ENCODE measurements at places on chromosomes 7 and 10.

DNA sequence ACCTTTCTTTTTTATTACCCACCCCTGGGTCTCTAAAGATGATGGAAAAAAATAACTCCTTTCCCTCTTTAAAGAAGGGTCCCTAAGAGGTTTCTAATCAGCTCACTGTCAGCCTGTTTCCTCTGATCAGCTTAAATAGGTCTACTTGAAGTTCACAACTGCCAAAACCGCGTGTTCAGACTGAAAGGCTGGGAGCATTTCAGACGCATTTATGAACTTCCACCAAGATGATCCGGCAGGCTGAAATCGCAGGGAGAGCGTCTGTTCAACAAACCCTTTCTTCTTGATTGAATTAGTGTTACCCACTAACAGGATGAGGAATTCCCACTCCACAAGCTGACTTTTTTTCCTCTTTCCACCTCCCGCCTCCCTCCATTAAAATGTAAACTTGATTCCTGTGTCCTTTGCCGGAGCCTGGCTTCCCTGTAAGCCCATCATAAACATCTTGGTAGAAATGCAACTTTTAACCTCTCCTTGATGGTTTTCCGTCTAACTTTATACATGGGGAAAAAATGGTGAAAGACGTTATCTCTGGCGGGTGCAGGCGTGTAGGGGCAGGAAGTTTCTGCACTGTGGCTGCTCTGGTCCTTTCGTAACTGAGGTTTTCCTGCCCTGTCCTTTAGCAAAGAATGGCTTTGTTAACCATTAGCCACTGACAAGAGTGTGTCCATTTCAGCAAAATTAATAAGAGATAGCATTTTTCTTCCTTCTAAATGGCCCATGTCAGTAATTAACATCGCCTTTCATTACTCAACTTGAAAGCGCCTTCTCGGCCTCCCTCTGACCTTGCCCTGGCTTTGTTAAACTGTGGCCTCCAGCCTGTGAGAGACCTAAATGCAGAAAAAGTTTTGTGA is 130.7 kb downstream of the BAMBI start:
- DNase-seq, result no peak

DNA sequence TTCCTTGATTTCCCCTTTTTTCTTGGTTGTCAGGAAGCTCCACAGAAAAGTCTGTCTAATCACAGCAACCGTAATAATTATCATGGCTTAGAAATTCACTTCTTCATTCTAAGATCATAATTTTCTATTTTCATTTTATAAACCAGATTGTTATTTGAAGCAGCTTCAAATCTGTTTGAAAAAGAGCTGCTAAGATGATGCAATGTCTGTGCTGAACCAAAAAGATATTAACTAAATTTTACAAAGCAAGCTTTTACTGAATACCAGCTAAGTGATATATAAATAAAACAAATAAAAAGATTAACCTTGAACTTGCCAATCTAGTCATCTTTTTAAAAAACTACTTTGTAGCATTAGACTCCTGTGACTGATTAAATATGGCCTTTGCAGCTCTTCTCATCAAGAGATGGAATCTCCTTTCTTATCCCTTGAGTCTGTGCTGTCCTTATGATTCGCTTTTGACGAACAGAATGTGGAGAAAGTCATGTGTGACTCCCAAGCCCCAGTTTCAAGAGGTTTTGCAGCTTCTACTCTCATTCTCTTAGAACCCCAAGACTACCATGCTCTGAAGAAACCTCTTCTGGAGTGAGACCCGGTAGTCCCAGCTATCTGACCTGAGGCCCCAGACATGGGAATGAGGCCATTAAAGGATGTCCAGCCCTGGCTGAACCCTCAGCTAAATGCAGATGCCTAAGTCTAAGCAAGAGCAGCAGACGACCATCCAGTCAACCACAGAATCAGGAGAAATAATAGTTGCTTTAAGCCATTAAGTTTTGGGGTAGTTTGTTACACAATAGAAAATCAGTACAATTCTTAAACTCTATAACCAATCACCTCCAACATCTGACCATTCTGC is 14.4 kb downstream of the NAMPT start:
- DNase-seq, result no peak

GRCh38 chr10:77361831-77362230 is 275.8 kb downstream of the KCNMA1 start:
- no peak for DNase-seq

DNA sequence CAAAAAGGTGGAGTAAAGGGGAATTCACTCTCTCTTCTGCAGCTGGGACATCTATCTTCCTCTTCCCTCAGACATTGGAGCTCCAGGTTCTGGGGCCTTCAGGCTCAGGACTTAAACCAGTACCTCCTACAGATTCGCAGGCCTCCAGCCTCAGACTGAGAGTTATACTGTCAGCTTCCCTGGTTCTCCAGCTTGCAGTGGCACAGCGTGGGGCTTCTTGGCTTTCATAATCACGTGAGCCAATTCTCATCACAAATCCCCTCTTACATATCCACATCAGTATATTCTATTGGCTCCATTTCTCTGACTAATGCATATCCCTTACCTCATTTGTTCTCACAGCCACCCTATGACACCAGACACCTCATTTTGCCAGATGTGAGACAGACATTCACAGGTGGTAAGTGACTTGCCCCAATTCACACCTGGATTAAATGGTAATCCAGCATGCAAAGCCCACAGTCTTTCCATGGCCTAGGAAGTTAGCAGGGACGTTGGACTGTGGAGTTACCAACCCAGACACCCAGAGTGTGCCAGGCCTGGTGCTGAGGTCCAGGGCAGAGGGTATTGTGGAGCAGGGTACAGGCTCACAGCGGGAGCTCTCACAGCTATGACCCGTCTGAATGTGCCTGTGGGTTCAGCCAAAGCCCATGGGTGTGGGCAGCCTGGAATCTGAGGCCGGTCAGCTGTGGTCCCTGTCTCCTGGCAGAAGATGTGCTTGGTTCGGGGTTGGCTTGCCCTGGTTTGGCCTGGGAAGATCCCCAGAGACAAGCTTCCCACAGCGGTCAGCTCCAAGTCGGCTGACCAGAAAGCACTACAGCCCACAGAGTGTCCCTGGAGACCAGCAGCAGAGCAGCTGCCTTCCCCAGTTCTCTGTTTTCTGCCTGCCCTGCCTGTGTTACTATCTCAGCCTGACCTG is 18.4 kb upstream of the ZCCHC24 start:
- no peak for DNase-seq

DNA sequence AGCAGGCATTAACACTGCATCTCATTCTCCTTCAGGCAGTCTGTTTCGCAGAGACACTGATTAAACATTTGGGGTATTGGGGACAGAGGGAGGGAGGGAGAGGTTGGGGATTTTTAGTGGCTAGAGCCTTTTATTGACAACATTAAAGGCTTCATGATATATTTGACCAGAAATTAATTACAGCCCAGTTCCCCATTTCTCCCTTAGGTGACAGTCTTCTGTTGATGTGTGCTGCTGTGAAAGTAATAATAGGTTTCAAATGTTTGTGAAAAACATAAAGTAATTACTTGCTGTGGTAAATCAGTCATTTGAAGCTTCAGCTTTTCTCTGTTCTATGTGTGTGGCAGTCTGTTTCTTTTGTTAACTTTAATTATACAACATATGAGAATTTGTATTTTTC is 105.3 kb upstream of the LRGUK start:
- no peak for DNase-seq

GRCh38 chr7:29270594-29271318 is 76.2 kb downstream of the CHN2 start:
- no peak for DNase-seq

- DNase-seq, result no peak
Measured at GRCh38 chr10:30818010-30818660, 188.6 kb upstream of the LYZL2 start.

All from activated T-cell treated with anti-CD3 and anti-CD28 coated beads for 48 hours (primary cell).